Stimulated activated CD4-positive, alpha-beta T cell treated with anti-CD3 and anti-CD28 coated beads, Interleukin-1b, Interleukin-23, amount 100 ng/mL, for 24 hours (primary cell): ENCODE measurements at places on chromosomes 16 and 17.

GRCh38 chr17:66135219-66135618 is 56.7 kb downstream of the CEP112 start:
- DNase-seq = no peak

DNA sequence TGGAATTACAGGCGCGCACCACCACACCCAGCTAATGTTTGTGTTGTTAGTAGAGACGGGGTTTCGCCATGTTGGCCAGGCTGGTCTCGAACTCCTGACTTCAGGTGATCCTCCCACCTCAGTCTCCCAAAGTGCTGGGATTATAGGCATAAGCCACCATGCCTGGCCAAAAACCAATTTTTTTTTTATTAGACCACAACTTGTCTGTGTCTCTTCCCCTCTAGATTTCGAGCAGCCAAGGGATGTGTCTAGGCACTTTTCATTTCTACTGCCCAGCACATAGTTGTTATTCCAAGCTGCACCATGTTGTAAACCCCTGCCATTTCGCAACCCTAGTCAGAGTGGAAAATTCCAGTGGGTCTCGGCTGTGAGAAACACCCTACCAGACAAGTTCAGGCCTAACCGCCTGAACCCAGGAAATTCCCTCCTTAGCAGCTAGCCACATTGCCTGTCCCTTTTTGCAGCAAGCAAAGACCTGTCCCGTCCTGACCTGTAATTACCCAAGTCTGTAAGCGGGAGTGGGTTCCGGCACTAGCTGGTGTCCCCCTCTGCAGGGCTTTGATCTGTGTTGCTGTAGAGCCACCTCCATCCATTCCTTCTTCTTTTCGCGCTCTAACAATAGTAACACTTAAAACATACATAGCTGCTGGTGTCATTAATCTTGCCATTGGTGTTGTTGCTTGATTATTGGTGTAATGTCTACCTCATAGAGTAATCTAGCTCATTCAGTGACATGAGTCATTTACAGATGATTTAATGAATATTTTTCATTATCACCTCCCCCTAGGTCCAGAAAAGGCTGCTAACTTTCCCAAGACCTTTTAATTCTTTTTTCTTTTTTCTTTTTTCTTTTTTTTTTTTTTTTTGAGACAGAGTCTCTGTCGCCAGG is 77.3 kb upstream of the ATF7IP2 start:
- no peak for DNase-seq

- no peak for DNase-seq
Observed at GRCh38 chr16:29898135-29898803, 1.1 kb downstream of the SEZ6L2 start.

DNA sequence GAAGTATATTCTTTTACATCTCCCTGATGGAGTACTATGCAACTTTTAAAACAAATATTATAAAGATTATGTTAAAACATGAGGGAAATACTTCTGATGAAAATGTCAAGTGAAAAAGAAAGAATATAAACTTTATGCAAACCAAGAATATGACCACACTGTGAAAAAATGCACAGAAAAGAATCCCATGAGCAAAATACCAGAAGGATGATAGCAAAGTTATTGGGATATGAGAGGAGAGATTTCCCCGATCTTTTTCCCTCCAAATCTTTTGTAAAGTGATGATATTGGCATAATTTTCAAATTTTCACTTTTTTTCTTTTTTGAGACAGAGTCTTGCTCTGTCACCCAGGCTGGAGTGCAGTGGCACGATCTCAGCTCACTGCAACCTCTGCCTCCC is 36.6 kb upstream of the SMURF2 start:
- DNase-seq = no peak

GRCh38 chr17:71338396-71338795 is 782.4 kb upstream of the SOX9 start:
- no peak for DNase-seq

- DNase-seq = no peak
Observed at GRCh38 chr16:10584981-10585438, 4.6 kb upstream of the EMP2 start.

- no peak for DNase-seq
Observed at GRCh38 chr17:77892031-77892430, 66.5 kb upstream of the TNRC6C start.

- no peak for DNase-seq
Observed at GRCh38 chr17:14933676-14934075, 331.4 kb downstream of the PMP22 start.

DNA sequence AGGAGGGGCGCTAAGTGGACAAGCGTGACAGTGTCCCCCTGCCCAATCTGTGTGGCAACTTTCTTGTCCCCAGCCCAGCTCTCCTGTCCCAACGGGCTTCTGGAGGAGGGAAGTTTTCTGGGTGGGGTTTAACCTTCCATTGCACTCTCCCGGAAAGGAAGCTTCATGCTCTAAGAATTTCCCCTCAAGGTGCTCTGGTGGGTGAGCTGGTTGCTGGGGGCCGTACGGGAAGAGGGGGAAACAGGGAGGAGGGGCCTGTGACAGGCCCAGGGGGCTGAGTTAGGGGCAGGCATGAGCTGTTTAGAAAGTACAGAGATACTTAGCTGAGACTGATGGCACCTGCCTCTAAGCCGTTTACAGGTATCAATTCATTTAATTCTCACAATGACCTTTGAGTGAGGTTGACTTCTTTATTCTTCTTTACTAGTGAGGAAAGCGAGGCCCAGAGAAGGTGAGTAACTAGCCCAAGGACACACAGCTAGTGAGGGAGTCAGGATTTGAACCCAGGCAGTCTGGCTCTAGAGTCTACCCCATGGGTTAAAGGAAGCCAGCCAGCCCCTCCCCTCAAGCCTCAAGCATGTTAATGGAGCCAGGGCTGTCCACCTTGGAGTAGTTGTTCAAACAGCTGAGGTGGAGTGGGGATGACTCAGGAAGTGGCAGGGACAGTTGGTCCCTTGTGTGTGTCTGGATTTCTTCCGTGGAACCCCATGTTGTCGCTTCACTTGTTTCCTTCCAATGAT is 18.9 kb downstream of the ADGRG1 start:
- DNase-seq = no peak

DNA sequence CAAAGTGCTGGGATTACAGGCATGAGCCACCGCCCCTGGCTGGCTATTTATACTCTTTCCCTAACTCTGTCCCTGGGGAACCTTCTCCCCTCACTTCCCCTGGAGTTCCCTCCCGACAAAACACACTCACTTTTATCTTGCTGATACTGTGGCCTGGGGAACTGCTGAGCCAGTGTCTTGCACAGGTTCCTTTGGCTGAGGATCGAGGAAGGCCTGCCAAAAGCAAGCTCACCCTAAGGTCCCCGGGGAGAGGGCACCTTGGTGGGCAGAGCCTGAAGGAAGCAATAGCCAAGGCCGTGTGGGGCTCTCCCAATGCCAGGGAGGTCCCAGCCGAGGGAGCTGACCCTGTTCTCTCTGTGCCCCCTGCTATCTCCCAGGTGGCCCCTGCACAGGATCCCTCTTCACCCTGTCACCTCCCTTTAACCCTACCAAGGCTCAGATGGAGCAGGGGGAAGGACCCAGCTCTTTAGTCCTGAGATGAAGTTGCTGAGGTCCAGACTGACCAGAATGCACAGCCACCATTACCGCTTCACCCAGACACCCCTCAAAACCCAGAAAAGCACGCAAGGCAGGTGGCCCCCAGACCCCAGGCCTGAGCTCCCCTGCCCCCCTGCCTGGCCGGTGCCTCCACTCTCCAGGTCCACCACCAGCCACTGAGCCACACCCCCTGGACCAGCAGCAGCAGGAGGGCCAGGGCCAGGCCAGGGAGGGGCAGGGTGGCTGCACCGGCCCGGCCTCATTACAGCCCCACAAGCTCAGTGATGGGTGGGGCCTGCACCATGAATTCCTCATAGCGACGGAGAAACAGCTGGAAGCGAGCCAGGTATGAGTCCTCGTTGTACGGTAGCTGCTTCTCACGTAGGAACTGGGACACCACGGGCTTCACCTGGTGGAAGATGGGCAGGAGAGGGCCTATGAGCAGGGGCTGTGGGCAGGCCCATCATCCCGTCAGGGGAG is 5.1 kb upstream of the FDXR start:
- no peak for DNase-seq

GRCh38 chr17:11705111-11705510 is 106.8 kb downstream of the DNAH9 start:
- no peak for DNase-seq

DNA sequence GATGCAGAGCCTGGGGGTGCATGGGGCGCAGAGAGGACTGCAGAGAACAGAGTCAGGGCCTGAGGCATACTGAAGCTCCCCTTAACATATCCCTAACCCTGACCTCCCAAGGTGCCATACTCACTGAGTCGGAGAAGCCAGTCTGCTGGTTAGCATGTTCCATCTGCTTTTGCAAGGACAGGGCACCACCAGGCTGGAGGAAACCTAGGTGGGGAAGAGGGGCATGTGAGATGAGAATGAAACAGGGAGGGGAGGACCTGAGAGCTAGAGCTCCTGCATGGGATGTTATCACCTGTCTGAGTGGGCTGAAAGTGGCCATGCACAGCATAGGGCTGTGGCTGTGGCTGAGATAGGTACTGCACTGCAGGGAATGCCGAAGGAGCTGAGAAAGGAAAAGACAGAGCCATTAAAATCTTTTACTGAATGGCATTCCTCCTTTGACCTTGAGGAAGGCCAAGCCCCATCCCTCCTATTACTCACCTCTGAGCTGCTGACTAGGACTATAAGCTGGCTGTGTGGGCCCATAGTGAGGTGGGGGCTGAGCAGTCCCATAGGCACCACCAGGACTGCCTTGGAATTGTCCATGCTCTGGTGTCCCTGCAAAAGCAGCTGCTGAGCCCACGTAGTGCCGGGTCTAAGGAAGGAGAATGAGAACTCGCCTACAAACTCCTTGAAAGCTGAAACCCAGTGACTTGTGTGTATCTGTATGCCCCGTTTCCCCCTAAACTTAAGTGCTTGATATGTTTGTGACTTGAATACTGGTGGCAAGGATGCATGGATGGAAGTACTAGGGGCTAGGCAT is 1.9 kb downstream of the GPS2 start:
- no peak for DNase-seq

DNA sequence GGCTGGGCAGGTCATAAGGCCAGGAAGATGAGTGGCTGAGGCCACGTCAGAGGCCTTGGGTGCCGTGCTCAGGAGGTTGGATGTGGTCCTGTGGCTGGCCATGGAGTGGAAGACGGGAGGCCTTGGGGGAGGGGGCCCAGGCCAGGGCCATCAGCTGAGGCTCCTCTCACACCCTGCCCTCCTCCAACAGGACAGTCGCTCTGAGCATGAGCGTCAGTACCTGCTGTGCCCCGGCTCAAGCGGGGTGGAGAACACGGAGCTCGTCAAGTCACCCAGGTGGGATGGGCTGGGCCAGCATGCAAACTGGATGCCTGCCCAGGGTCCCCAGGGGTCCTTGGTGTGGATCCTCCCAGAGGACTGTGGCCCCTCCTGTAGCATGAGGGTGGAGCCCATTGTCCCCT is 19.2 kb downstream of the POLR3E start:
- no peak for DNase-seq

DNA sequence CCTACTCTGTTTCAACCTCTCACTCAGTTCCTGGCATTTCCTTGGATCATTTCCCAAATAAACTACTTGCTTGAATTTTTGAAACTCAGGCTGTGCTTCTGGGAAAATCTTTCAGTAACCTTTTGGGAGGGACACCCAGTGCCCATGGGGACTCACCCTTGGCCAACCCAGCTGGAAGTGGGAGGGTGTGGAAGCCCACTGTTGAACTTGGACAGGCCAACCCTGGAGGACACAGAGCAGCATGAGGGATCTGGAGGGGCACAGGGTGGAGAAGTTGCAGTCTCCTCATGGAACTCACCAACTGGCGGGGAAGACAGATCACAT is 11.2 kb downstream of the RTN4RL1 start:
- DNase-seq = no peak

- peak; percentile 6 for DNase-seq
Observed at GRCh38 chr17:70137451-70138230, 31.7 kb upstream of the KCNJ2 start.

DNA sequence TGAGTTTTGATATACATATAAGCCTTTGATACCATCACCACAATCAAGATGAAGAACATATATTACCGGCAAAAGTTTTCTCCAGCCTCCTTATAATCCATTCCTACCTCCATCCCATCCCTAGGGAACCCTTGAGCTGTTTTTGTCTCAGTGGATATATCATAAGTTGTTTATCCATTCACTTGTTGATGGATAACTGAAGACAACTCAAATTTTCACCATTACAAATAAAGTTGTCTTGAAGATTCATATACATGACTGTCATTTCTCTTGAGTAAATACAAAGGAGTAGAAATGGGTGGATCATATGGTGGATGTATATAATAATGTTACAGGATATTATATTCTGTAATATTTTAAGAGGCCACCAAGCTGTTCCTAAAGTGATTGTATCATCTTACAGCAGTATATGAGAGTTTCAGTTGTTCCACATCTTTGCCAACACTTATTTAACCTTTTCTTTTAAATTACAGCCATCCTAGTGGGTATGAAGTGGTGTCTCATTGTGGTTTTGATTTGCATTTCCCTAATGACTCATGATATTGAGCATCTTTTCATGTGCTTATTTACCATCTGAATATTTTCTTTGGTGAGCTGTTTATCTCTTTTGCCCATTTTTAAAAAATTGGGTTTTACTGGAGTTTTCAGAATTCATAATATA is 17.4 kb downstream of the NF1 start:
- DNase-seq = no peak

DNA sequence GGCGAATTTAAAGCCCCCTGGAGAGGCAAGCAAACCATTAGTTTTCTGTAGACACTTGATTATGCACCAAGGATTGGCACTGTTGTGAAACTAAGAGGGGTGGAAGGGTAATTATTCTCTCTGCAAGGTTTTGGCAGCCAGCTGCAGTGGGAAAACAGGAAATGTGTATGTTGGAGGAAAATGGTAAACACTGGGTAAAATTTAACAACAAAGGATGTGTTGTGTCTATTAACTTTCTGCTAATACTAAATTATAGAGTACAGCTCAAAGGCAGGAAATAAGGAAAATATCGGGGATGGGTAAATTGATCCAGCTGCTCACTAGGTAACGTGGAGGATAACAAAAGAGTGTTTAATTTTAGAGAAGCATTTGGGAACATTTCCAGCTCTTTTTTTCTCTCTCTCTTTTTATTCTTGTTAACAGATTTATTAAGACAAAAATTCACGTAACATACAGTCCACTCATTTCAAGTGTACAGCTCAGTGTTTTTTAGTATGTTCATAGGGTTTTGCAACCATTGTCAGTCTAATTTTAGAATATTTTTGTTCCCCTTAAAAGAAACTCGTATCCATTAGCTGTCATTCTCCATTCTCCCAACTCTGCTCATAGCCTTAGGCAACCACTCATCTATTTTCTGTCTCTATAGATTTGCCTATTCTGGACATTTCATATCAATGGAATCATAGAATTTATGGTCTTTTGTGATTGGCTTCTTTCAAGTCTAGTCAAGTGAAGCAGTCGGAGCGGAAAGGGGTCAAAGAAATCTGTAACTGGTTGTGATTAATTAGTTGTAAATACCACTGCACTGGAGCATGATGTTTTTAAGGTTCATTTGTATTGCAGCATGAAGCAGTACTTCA is 41.8 kb downstream of the TANGO6 start:
- DNase-seq = no peak
